ENCODE measurements at places on chromosomes 5 and 9. TPM values are rescaled to one million over a fixed set of nuclear protein-coding genes. Genes with fewer than 3 reads are reported as not detected.

PROP1 gene
- not detected for total RNA-seq

DNA sequence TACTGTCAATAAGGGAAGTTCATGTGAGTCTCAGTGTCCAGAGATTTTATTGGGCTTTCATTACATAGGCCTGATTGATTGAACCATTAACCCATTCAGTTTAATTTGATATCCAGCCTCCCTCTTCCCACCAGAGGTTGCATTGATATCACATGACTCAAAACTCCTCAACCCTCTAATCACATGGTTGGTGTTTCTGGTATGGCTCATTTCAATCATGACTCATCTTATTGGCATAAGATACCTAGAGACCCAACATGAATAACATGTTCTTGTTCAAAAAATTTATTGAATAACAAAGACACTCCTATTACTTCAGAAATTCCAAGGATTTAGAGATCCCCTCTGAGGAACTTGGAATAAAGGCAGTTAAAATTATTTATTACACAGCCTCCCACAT is 982.2 kb downstream of the TLE1 start:
- no peak for DNase-seq

GTF3C5 gene
- total RNA-seq: 87.6 TPM

- DNase-seq: no peak
Observed at GRCh38 chr9:98603821-98604383, 104.8 kb downstream of the GABBR2 start.

DNA sequence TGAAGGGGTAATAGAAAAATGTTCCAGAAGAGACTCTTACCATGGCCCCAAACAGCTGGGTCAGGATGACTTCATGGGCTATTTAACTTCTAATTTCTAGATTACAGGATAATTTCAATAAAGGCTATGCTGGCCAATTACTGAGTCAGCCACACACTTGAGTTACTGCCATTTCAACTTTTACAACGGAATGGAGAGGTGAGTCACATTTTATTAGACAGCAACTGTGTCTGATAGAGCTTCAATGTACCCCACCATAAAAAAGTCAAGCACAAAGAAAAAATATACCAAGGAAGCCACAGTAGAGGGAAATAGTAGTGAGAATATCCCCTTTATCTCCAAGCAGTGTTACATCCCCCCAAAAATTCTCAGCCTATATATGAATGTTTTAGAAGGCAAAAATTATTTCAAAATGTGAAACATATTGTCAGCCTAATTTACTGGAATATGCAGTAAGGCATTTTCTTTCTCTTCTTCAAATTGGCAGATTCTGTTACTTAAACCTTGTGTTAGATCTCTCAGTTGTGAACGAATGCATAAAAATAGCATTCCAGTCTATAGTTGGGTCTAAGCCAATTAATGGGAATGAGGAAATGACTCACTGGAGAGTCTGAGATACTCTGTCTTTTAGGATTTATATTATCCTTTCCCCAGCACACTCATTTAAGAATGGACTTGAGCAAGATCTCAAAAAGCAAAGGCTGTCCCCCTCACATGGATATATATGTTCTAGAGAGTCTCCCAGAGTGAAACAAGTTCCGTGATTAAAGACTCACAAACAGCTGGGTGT is 47.1 kb upstream of the RAI14 start:
- DNase-seq: no peak

DNA sequence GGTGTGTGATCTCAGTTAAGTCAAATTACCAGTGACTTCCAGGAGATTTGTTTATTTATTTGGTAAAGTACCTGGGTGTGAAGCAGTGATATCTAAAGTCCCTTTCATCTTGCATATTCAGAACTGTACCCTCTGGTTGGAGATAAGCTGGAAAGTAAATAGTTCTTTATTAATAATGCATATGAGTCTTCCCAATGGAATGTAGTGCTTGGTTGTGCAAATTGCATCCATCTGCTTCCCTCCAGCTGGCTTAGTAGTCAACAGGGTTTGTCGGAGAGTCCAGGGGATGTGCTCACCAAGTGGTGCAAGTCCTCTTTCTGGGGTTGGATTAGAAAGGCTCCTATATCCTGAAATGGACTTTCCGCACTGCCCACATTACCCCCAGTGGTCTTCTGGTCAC is 42.0 kb downstream of the TRPM3 start:
- no peak for DNase-seq
